ENCODE measurements at places on chromosomes 3 and 15.

DNA sequence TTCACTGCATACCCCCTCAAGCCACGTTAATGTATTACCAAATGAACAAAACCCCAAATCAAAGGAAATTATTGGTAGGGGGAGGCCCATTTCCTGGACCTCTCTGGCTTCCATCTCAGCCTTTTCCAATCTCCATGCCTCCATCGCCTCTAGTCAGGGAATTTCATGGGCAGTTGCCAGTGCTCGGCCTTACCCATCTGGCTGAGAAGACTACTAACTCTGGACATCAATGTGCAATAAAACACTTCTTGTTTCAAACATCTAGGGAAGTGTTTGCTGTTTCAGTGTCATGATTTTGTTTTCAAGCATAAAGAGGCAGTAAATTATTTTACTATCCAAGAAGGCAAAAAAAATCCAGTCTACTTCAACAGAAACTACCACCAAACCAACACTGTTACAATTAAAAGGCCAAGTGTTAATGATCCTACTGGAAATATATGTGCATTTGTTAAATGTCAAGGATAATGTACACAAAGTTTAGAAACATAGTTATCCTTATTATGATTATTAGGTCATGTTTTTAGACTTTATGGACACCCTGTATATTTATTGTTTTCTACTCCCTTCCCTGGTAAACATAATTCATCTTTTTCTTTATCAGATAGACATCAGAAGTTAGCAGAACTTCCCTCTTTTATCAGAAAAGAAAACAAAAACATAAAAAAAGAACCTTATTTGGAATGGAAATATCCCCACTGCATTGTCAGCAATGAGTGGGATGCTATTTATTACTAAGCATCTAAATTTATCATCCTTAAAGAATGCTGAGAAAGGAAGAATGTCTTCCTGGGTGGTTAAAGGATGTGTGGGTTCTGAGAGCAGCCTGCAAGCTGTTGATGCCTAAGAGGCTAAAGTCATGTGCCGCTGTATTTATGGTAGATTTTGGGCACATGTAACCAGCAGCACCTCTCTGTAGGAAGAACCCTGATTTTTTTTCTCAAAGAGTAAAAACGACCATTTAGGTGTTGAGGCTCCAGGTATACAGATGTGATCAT, 15.2 kb downstream of the LDHAL6B start:
- no peak for DNase-seq

- DNase-seq, result no peak
These were observed 3.7 kb downstream of the BOC start for GRCh38 chr3:113214917-113215595.

GRCh38 chr3:106191211-106191610, 322.4 kb upstream of the CBLB start:
- DNase-seq, result no peak

GRCh38 chr3:126153695-126154360, 26.6 kb downstream of the ALDH1L1 start:
- DNase-seq, result no peak

DNA sequence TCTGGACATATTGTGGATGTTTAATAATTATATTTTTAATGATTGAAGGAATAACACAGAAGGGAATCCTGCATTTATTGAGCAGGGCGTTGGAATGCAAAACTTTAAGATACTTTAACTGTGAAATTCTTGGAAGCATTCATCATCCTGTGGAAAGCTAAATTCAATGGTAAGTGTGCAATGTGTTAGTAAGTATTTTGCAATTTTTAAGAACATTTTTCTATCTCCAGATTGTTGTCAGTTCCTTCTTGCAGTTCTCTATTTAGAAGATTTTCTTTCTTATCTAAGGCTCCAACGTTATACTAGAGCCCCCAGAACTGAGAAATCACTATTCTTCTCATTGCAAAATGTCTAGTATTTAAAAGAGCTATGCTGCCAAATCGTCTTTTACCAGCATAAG, 132.2 kb upstream of the TSC22D2 start:
- DNase-seq, result no peak

GRCh38 chr3:126883241-126883640, 99.7 kb upstream of the PLXNA1 start:
- DNase-seq, result no peak

DNA sequence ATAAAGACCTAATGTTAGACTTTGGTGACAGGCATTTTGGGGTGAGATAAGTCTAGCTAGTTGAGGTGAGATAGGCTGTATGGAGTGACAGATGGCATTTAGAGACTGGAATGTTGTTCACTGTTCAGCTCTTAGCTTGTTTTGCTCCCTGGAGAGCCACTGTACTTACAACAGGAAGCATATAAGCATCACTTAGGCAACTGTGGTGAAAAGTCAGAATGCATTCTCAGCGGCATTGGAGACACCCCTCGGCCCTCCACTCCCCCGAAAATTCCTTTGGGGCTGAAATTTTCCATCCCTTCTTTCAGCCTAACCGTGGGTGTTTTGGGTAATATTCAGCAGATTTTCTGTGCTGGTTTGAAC, 73.4 kb downstream of the SLCO3A1 start:
- no peak for DNase-seq

GRCh38 chr15:57730876-57731275, 24.4 kb downstream of the POLR2M start:
- DNase-seq, result no peak

DNA sequence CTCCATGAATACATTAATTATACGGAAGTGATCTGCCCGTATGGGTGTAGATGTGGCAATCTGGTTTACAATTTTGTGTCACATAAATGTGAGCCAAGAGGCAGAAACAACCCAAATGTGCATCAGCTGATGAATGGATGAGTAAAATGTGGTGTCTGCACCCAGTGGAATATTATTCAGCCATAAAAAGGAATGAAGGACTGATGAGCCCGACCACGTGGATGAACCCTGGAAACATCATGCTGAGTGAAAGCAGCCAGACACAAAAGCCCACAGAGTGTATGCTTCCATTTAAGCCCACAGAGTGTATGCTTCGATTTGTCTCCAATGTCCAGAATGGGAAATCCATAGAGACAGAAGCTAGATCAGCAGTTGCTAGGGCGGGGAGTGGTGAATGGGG, 27.6 kb upstream of the FBLN2 start:
- no peak for DNase-seq

GRCh38 chr3:60884005-60884404, 367.2 kb downstream of the FHIT start:
- DNase-seq, result no peak

DNA sequence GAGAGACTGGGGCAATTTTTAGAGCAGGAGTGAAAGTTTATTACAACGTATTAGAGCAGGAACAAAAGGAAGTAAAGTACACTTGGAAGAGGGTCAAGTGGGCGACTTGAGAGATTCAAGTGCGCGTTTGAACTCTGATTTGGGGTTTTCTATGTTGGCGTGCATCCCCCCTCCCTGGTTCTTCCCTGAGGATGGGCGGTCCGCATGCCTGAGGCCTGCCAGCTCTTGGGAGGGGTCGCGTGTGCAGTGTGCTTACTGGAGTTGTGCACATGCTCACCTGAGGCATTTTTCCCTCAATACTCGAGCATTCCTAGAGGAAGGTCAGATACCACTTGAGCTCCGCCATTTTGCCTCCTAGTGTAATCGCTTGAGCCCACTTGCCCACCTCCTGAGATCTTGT, 10.4 kb upstream of the CHAC1 start:
- DNase-seq, result no peak

GRCh38 chr15:42138968-42139386, 17.5 kb downstream of the PLA2G4F start:
- no peak for DNase-seq

- DNase-seq, result no peak
These were observed 172.0 kb downstream of the TCF12 start for GRCh38 chr15:57090496-57090859.

GRCh38 chr3:134033315-134033996, 3.7 kb upstream of the SLCO2A1 start:
- no peak for DNase-seq

GRCh38 chr3:108352176-108352575, 55.8 kb downstream of the HHLA2 start:
- no peak for DNase-seq

- no peak for DNase-seq
These were observed 70.7 kb downstream of the ANXA2 start for GRCh38 chr15:60326824-60327654.

- no peak for DNase-seq
These were observed 53.0 kb upstream of the CGNL1 start for GRCh38 chr15:57323299-57323805.

- DNase-seq, result no peak
These were observed 272.8 kb downstream of the BBX start for GRCh38 chr3:107795514-107796094.

GRCh38 chr3:120059081-120059864, 35.0 kb downstream of the GSK3B start:
- DNase-seq, result no peak

DNA sequence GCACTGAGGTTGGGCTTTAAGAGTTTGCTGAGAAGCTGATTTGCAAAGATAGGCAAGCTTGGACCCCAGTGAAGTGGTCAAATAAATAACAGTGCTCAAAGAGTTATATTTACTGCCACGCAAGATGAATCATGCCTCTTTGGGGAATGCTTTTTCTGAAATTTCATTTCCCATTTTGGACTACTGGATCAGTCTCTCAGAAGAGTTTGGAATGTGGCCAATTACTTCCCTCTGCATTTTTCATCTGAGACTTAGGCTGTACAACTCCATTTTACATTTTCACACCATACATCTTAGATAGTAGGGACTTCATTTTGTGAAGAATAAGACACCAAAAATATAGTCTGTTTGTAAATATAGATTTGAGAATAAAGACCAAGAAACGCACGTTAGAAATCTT, 419.7 kb downstream of the FGF12 start:
- no peak for DNase-seq

DNA sequence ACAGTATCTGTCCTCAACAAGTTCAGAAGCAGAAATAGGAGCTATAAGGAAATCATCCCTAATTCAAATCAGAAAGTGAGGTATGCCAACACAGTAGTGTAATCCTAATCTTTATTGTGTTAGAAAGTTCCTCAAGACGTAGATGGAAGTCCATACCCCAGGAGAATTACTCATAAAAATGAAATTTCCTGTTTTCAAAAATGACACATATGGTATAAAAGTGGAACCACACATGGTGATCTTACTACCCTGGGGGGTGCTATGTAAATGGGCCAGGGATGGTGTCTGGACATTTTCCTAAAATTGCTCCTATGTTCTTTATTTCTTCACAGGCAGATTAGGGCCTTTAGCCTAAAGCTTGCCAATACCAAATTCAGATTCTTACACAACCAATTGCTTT, 204.1 kb downstream of the ARRDC4 start:
- DNase-seq, result no peak

DNA sequence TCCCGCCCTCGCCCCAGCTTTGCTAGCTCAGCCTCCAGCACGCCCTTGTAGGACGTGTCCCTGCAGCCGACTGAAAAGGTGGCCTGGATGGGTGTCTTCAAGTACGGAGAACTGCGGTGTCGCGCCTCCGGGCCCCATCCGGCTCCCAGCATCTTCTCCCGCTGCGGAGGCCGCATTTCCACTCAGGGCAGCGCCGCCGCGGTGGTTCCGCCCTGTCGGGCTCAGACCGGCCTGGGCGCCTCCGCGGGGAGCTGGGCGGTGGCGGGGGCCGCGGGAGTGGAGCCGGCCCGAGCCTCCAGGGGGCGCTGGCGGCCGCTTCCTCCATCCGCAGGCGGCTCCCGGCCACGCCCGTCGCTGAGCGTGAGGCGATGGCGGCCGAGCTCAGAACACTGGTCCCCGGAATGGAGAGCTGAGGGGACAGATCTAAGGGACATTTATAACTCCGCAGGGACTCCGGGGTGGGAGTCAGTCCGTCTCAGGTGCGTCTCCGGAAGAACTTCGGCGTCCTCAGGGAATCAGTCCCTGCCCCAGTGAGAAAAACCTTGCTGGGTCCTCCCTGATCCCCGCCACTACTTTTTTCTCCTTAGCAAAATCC, 13.6 kb upstream of the SMCO1 start:
- DNase-seq, result peak; percentile 46

- no peak for DNase-seq
These were observed 67.9 kb upstream of the MITF start for GRCh38 chr3:69671082-69671952.

- DNase-seq, result no peak
These were observed 34.2 kb upstream of the ACAD9 start for GRCh38 chr3:128845119-128845777.

DNA sequence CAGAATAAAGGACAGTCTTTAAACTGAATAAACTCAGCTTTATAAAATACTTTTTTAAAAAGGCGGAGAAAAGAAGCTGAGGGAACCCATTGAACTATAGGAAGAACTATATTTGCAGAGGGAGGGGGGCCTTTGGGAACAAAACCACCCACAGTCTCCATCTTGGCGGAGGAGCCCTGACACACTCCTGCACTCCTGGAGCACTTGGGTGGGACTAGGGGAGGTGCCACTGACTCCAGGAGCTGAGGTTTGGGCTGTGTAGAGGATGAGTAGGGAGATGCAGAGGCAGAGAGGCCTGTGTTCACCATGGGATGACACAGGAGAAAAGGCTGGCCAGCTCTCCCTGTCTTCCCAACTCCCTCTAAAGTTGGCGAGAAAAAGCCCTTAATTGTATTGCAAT, 35.8 kb downstream of the IFT122 start:
- DNase-seq, result no peak

DNA sequence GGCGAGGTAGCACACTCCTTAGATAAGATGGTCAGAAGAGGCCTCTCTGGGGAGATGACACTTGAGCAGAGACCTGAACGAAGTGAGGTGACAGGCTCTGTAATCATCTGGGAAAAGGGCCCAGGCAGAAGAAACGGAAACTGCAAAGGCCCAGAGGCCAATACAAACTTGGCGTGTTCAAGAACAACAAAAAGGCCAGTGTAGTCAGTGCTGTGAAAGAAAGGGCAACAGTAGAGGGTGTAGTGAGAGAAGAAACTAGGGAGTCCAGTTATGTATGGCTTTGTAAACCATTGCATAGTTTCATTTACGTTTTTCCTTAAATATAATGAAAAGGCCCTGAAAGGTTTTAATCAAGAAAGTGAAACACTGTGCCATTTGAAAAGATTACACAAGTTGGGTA, 31.8 kb downstream of the PLD1 start:
- DNase-seq, result no peak

- DNase-seq, result no peak
These were observed 63.8 kb downstream of the PEX5L start for GRCh38 chr3:179972881-179973423.

DNA sequence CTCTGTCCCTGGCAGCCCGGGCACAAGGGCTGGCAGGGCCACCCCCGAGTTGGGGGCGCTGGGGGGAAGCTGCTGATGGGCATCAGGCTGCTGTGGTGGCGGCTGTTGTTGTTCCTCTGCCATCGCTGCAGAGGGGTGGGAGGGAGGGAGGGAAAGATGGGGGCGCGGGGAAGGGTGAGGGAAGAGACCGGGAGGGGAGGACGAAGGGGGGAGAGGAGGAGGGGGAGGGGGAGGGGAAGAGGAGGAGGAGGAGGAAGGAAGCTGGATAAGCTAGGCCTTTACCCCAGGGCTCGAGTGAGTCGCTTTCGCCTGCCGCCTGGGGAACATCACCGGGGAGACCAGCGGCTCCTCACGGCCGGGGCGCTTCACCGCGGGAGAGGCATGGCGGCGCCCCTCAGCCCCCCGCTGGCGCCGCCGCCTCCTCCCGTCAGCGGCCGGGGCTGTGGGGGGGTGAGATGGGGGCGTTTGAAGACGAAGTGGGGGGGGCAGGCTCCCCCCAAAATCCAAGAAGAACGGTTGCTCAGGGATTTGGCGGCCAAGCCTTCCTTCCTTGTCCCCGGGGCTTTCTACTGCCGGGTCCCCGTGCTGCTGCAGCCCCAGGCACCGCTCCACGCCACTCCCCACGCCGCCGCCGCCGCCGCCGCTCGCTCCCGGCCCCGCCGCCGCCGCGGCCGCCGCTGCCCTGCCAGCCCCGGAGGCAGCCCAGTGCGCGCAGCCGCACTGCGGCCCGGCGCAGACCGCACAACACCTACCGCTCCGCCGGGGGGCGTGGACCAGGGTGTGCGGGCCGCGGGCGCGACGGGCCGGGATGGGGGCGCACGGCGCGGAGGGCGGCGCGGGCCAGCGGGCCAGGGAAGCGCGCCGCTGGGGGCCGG, at the start of gene RFX7:
RFX7 (minus strand) TSS at position 717 of the 875 bp plus-strand sequence; CDS start at position 123, 594 bp downstream.
- DNase-seq, result peak; percentile 53
